NK-92 treated with Interleukin-12 subunit alpha and Interleukin-12 subunit beta, amount 100 ng/mL, for 24 hours (cell line): ENCODE measurements at places on chromosomes 1 and 21.

GRCh38 chr1:183806125-183806524 lies 1.2 kb downstream of the RGL1 start:
- no peak for DNase-seq

- DNase-seq = no peak
These were observed 40.0 kb upstream of the SIM2 start for GRCh38 chr21:36658926-36659325.

- no peak for DNase-seq
These were observed 9.2 kb upstream of the PEF1 start for GRCh38 chr1:31653717-31654473.

DNA sequence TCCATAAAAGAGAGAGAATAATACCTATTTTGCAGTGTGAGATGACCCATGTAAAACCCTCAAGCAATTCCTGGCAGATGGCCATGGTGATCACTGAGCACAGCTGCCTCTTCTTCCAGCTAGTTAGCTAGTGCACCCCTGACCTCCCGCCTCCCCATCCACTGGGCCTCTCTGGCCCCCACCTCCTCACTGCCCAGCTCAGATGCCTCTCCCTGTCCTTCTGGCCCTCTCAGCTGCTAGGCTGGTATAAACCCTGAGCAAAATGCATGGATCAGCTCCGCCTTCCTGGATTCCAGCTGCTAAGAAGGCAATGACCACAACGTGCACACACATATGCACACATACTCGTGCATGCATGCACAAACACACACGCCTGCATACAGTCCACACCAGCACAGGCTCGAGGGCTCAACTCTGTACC lies 117.2 kb downstream of the DMRTB1 start:
- DNase-seq = no peak

DNA sequence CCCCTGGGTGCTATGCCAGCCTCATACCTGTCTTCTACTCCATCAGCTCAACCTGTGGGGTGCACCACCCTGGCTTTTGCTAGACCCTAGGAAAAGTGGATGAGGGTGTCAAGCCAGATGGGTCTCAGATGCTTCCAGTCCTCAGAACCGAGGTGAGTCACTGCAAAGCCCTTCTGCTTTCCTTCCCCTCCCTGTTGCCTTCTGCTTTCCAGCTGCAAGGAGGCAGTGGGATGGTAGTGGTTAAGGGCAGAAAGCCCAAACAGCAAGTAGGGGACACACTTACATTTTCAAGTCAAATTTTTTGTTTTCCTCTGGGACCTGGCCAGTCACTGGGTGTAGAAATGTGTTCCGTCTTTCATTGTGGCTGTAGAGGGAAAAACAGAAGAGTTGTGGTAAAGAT lies 60.7 kb upstream of the GOLT1A start:
- DNase-seq = no peak

DNA sequence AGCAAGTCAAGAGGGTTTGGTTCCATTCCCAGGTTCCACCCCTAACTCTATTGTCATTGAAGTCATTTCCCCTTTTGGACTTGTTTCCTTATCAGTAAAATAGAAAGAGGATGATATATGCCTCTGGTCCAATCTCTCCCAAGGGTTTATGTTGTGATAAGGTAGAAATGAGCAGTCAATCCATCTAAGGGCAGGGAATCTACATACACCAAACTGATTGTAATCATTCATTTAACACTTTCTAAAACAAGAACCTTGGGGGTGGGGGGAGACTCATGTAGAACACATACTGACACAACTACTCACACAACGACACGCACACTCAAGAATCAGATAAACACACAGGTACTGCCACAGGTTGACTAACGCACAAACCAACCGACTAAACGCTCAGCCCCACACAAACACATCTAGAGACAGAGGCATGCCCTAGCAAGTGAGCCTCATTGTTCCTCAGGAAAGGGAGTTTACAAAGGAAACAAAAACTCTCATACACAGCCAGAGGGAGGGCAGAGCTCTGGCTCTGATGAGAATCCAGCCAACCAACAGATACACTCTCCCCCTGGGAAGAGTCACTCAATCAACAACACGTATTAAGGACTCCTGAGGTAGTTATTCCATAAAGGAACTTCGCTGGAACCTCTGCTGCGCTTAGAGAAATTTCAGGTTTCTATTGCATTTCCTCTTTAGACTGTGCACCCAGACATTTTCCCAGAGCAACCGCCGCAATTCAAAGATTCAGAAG lies 1.0 kb downstream of the F11R start:
- no peak for DNase-seq
